ENCODE measurements at places on chromosomes 12 and 14.

- no peak for DNase-seq
Measured at GRCh38 chr12:1041478-1041877, 50.5 kb downstream of the ERC1 start.

- no peak for DNase-seq
Measured at GRCh38 chr12:3101309-3102024, 24.3 kb downstream of the TSPAN9 start.

DNA sequence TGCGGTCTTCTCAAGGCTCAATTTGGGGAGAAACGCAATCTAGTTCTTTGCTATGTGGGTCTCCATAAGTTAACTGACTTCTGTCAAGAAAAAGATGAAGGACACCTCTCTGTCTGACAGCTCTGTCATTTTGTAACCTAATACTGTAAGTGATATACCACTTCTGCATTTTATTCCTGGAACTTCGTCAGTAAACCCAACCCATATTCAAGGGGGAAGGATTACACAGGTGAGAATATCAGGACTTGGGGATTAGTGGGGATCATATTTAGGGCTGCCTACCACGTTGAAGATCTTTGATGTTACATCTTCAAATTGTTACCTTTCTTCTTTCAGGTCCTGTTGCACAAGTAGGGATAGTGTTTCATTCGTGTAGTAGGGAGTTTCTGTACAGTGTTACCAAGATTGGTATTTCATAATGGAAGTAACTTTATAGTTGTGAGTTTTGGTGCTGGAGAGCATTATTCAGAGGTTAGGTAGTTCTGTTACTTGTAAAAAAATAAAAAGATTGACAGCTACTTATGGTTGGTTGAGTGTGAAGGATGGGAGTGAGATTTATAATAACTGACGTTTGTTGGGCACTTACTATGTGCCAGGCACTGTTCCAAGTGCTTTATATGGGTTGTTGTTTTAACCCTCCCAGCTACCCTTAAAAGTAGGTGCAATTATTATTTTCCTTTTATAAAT, 1.6 kb downstream of the TMEM260 start:
- no peak for DNase-seq

GRCh38 chr14:55389330-55389729, 22.3 kb downstream of the ATG14 start:
- DNase-seq, result no peak

- no peak for DNase-seq
Measured at GRCh38 chr14:55749946-55750345, 169.9 kb downstream of the KTN1 start.

GRCh38 chr12:33476058-33476457, 36.4 kb upstream of the SYT10 start:
- DNase-seq, result no peak

- DNase-seq, result no peak
Measured at GRCh38 chr12:81339071-81339470, 261.2 kb downstream of the ACSS3 start.

GRCh38 chr12:59578254-59578653, 17.6 kb upstream of the SLC16A7 start:
- DNase-seq, result no peak

DNA sequence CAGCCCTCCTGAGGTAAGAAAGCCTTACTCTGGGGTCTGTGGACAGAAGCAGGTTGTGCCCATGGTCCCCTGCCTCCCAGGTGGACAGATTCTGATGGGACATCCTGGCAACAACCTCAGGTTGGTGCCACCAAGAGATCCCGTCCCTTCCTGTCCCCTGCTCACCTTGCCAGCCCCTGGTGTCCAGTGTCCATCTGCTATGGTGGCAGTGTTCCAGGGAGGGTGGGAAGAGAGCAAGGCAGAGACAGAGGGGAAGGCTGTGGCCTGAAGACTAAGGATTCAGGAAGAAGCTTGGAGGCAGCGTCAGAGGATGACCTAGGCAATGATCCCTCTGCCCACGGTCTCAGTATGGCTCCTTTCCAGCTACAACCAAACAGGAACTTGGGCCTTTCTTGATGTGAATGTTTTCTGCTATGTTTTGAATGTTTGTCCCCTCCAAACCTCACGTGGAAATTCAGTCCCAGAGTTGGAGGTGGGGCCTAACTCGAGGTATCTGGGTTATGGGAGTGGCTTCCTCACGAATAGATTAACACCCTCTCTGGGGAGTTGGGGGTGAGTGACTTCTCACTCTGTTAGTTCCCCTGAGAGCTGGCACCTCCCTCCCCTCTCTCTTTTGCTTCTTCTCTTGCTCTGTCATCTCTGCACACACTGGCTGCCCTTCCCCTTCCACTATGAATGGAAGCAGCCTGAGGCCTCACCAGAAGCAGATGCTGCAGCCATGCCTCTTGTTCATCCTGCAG, 26.9 kb downstream of the IQSEC3 start:
- no peak for DNase-seq
